ENCODE measurements at places on chromosomes 5 and 9.

GRCh38 chr9:12846035-12846434 lies 71.2 kb downstream of the LURAP1L start:
- no peak for DNase-seq

GRCh38 chr9:2494562-2494961 lies 127.0 kb upstream of the VLDLR start:
- DNase-seq: no peak

- no peak for DNase-seq
These were observed 91.8 kb downstream of the GLIS3 start for GRCh38 chr9:4207881-4208615.

GRCh38 chr5:143657647-143658285 lies 154.2 kb upstream of the HMHB1 start:
- no peak for DNase-seq

DNA sequence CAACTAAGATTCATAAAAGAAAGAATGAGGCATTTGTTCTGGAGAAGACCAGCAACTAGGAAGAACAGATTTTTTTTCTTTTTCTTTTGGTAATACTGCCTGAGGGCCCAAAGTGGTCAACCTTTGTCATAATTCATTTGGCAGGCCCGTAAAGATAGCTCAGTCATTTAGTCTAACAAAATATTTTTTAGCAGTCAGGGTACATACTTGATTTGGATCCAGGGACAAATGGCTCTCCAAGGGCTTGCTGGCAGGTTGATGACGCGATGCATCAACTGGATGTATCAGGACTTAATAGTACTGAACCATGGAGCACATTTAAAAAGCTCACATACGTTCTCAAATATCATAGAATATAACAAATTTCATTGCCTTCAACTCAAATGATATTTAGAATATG lies 203.4 kb upstream of the ZNF608 start:
- no peak for DNase-seq

DNA sequence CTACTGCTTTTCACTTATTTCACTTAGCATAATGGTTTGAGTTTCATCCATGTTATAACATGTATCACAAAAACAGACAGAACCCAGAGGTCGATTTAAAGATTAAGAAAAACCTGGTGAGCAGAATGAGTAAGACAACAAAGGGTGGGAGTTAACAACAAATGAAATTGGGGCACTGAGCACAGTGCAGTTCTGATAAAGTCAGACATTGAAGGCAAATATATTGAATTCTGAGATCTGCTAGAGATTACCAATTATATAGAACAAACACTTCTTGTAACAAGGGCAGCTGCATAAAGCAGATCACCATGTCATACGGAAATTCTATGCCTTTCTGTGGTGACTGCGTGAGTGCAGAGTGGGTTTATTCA lies 517.3 kb upstream of the RORB start:
- no peak for DNase-seq

GRCh38 chr9:113573046-113573958 lies 109.8 kb downstream of the RGS3 start:
- no peak for DNase-seq

GRCh38 chr9:30382271-30382670 lies 2002.2 kb upstream of the ACO1 start:
- DNase-seq: no peak

DNA sequence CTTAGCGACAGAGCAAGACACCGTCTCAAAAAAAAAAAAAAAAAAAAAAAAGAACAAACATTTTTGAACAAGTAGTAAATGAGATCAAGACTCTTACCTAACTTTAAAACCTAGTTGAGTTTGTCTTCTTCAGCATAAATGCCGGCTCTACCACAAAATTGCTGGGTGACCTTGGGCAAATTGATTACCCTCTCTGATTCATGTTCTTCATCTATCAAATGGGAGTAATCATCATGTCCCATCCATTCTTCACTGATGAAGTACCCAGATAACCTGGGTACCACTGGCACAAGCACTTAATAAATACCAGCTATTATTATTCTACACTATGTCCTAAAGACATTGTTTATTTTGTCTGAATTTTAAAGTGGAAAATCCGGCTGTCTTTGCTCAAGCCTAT lies 96.3 kb downstream of the ATPSCKMT start:
- DNase-seq: no peak

DNA sequence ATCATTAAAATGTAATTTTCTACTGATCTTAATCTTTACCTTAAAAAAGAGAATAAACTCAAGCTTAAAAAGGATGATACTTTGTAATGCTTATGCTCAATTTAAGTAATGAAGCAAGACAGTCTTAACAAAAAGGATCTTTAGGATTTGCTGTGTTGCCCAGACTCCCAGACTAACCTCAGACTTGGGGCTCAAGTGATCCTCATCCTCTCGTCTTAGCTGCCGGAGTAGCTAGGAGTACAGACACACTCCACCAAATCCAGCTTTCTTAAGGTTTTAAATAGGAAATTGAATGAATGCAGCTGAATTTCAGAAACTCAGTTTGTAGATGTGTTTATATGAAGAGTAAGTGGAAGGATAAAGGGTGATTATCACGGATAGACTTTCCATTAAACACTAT lies 400.5 kb upstream of the DAB2 start:
- DNase-seq: no peak

DNA sequence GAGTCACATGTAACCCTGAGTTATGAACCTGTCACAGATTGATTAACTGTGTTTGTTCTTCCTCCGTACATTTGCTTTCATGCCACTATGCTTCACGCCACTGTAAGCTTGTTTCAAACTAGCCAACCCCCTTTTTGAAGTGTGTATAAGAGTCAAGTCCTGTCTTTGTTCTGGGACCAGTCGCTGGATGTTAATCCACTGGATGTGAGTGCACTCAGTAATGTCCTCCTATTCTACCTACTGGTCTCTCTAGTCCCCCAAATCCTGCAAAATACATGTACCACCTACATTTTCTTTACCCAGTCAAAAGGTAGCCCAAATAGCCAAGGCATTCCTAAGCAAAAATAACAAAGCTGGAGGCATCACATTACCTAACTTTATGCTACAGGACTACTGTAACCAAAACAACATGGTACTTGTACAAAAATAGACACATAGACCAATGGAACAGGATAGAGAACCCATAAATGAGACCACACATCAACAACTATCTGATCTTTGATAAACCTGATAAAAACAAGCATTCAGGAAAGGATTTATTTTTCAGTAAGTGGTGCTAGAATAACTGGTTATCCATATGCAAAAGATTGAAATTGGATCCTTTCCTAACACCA lies 1139.1 kb upstream of the SEMA6A start:
- DNase-seq: no peak

DNA sequence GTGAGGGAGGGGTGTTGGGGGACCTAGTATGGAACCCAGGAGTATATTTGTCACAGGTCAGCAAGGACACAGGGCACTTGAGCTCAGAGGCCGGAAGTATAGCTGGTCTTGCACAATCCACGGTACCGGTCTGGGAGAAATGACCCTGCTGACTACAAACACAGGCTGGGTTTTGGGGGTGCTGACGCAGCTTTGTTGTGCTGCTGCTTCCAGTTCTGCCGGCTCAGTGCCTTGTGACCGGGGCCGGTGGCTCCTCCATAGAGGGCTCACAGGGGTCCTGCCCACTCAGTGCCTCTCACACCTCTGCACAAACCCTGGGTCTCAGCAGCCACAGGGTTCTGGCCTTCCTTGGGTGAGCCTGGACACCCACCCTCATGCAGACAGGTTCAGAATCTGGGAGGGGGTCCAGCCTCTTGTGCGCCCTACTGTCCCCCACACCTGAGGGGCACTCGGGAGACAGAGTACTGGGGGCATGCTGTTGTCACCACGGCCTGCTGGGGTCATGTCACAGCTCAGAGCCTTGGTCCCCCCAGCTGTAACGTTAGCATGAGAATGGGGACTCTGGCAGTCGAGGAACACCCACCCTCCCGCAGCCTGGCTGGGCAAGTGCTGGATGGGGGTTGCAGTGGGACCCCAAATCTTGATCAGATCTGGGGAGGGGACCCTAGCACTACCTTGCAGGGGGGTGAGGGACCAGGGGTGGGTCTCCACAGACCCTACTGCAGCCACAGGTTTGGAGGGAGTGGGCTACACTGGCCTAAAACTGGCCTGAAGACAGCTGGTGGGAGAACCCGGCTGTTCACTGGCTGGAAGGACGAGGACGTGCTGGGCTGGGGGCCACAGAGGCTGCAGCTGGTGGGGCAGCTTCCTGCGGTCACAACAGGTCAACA lies 17.7 kb downstream of the NINJ1 start:
- DNase-seq: no peak

- DNase-seq: no peak
These were observed 67.7 kb upstream of the SPOCK1 start for GRCh38 chr5:137566780-137567179.

GRCh38 chr9:132637801-132638200 lies 32.0 kb downstream of the DDX31 start:
- DNase-seq: no peak

GRCh38 chr5:90557871-90558270 lies 726 bp upstream of the ADGRV1 start:
- DNase-seq: no peak

DNA sequence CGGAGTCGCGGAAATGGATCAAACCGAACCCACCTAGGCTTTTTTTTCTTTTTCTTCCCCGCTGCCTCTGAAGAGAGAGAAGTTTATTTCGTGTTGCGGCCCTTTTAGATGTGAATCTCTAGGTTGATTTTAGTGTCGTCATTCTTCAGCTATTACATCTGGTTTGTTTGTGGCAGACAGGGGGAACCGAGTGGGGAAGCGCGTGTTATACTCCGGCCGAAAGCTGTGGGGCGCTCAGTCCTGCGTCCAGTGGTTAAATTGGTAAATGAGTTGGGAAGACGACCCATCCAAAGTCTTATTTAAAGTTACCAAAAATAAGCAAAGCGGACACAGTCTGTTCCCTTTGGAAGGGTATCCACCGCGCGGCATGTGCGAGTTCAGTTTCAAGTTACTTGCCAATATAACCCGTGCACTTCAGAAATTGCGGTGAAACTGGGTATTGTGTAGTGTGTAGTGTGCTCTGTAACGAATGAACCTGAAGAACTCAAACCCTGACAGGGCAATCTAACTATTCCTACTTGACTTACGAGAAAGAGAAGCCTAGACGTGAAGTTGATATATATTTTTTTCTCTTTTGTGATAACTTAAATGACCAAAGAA lies 1.3 kb downstream of the MAN2A1 start:
- DNase-seq: peak; percentile 24

GRCh38 chr9:128231638-128232527 lies 28.7 kb downstream of the DNM1 start:
- no peak for DNase-seq

GRCh38 chr9:93345643-93346230 lies 105.7 kb upstream of the FAM120A start:
- DNase-seq: no peak

DNA sequence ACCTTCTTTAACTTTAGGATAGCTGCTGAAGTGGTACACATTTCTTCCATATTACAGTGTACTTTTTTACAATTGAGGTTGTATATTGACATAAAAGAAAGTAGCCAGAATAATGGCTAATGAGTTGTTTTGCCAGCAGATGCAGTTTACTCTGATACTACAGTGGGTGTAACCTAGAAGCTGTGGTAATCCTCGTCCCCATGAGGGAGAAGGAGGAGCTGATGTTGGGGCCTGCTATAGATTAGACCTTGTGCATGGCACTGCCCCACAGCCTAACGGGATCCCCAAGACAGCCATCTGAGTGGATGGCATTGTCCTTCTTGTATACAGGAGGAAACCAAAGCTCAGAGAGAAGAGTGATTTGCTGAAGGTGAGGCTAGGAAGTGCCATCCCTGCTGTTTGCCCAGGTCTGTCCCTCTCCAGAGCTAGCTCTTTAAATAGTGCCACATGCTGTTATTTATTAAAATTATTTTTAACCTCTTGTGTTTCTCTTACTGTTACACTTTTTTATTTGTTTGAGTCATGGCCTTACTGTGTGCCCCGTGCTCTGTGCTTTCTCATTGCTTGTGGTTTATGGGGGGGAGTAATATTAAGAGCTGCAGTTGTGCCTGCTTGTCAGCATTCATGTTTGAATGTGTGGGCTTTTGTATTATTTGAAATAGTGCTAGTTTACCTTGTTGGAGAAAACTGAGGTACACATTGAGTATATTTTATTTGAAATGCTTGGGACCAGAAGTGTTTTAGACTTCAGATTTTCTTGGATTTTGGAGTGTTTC lies 65.3 kb downstream of the ICE1 start:
- no peak for DNase-seq

GRCh38 chr5:73445665-73446630 lies 2.6 kb downstream of the FOXD1 start:
- DNase-seq: no peak

DNA sequence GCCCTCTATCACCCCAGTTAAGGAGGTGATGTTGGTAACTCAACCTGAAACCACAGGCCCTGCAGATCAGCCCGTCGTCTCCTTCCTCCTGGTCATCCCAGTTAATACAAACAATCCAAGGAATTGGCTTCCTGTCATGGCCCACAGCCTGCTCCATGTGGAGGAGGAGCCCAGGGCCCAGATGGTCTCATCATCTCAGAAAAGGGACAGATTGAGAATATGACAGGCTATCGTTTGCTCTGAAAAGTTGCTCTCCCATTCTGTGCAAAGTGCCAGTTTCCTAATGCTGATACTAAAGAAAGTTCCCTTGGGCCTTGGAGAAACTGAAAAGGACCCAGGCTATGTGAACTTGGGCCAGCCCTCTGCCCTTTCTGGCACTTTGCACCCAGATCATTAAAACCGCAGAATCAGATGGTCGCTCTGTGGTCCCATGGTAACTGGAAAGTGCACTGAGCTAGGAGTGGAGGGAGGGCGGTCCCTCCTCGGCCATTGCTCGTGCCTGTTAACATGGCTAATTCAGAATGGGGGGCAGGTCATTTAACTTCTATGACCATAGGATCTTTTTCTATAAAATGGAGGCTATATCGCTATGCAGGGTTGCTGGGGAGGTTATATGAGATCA lies 675 bp upstream of the SPAAR start:
- DNase-seq: no peak

DNA sequence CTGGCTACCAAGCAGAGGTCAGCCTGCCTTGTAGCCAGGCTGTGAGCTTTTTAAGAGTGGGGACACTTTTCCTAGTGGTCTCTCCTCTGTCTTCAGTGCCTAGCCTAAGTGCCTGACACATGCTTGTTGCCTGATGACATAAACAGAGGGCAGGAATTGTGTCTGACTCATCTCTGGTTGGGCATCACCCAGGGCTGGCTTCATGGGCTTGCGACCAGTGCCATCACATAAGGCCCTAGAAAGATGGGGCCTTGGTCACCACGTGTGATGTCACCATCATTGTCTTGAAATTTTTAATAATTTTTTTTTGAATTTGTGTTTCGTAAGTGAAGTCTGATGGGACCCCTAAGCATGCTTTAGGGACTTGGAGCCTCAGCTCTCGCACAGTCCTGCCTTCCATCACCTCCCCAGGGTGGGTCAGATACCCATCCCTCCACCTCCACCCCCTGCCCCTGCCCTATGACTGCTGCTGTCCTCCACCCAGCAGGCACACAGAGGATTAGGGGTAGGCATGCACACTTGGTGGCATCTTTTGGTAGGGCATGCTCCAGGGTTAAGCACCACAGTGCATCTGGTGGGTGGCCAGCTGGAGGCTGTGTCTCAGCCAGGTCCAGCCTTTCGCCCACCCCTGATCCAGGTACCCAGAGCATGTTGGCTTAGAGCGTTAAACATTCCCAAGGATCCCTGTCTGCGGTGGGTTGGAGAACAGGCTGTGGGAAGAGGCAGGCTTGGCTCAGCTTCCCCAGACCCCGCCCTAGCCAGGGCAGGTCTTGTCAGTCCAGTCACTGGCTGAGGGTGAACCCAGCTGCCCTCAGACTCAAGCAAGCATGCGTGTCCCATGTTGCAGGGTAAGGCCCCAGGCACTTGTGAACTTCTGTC lies 80.1 kb upstream of the SH3PXD2B start:
- no peak for DNase-seq

- no peak for DNase-seq
These were observed 618.7 kb downstream of the DNAH5 start for GRCh38 chr5:13325765-13326164.

All from activated T-helper 1 cell treated with anti-CD3 and anti-CD28 coated beads, Interleukin-2, amount 50 U/mL, for 16 hours (primary cell).